ENCODE measurements at places on chromosomes 6 and 20.

DNA sequence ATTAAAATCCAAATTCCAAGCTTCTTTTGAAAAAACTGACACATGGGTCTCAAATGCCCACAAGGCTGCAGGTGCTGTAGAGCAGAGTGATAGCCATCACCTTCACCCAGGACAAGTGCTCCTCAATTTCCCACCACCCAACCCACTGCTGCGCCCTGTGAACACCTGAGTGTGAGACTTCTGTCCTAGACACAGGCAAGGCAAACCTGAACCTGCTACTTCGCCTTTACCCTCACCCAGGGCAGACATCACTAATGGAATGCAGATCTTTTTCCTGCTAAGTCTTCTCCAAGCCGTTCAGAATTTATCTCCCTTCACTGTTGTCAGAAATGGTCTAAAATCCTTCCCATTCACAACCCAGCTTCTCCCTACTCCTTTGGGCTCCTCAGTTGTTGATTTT lies 65.9 kb downstream of the PREX1 start:
- no peak for DNase-seq

DNA sequence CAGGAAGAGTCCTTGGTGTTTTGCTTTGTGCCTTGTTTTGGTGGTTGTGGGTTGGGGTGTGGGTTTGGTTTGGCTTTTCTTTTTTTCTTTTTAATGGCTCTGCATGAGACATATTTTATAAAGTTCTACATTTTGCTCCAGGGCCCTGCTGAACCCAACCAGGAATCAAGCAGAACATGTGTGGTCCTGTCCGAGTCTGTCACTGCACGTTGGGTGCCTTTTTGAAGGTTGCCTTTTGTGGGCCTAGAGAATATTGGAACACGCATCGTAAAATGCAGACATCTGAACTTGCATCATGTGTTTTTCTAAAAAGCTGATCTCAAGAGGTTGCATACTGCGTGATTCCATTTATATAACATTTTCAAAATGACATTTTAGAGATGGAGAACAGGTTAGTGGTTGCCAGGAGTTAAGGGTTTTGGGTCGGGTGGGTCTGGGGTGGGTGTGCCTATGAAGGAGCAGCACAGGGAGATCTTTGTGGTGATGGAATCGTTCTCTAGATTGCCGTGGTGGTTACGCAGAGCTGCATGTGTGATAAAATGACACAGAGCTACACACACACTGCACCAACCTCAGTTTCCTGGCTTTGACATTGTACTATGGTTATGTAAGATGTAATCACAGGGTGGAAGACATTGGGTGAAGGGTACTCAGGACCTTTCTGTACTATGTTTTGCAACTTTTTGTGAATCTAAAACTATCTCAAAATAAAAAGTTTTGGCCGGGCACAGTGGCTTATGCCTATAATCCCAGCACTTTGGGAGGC lies 80.2 kb downstream of the EYA2 start:
- no peak for DNase-seq

GRCh38 chr20:34201531-34201930 lies 39.7 kb upstream of the ASIP start:
- DNase-seq, result no peak

- no peak for DNase-seq
Measured at GRCh38 chr20:31637660-31638059, at the start of gene COX4I2. Gene COX4I2, plus strand, starts transcription at chr20:31637912. Its CDS starts 1,106 bp downstream, at chr20:31639018.

- no peak for DNase-seq
Measured at GRCh38 chr6:8513174-8513573, 77.8 kb upstream of the SLC35B3 start.

- peak; percentile 17 for DNase-seq
Measured at GRCh38 chr6:100678027-100678426, 203.1 kb downstream of the ASCC3 start.

DNA sequence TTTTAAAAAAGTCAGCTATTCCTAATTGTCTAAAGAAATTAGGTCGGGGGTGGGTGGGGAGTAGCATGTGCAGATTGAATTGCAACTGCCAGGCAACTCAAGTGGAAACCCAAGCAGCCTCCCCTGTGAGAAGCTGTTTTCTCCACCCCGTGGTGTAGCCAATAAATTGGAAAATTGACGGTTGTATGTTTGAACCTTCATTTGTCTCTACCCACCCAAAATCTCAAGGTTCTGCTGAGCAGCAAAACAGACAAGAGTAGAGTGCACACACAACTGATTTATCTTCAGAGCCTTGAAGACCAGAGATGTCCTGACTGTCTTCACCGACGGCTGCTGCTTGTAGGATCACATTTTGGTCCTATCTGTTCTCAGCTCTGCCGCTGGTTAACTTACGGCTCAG lies 88.5 kb downstream of the DTD1 start:
- DNase-seq, result no peak

- DNase-seq, result peak; percentile 33
Measured at GRCh38 chr6:35552285-35552917, 39.7 kb upstream of the TULP1 start.

GRCh38 chr6:80543151-80543550 lies 436.7 kb downstream of the BCKDHB start:
- DNase-seq, result no peak

- DNase-seq, result peak; percentile 21
Measured at GRCh38 chr6:107716688-107717089, 107.4 kb downstream of the SCML4 start.

DNA sequence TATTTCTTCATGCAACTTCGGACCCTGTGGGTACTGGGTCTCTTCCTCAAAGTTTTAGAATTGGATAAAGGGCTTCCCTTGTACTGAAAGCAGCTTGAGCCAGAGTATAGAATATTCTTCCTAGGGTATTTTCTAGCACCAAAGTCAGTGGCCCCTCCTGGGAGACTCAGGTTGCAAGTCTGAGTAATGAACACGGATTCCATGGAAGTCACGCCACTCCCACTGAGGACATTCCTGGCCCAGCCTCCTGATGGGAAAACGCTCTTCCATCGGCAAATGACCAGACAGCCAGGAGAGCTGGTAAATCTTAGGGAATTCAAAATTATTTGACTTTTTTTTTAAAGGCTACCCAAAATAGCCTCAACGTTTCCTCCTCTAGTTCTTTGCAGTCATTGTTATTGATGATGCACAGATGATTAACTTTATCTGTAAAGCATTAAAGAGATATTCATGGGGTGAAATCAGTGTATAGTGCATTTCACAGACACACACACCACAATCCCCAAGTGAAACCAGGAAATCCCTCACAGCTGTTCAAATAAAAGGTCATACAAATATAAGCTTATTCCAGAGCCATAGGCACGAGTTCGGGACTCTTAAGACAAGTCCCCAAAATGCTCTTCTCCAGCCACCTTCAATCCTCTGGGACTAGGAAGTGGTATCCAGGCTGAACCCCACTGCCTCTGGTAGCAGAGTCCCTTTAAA lies 248.8 kb downstream of the SOD2 start:
- no peak for DNase-seq

- no peak for DNase-seq
Measured at GRCh38 chr6:33259032-33259431, 12.6 kb downstream of the VPS52 start.

DNA sequence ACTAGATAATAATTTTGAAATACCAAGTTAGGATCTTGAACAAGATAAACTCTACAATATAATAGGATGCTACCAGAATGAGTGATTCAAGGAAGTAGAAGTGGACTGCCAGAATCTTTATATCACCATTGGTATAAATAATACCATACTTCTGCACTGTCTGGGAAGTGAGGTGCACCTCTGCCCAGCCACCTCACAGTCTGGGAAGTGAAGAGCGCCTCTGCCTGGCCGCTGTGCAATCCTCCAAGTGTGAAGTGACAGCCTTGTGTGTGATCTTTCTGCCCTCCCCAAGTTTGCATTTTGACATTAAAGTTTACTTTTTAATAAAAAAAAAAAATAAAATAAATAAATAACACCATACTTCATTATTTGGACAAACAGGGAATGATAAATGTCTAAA lies 18.8 kb downstream of the LATS1 start:
- DNase-seq, result no peak

DNA sequence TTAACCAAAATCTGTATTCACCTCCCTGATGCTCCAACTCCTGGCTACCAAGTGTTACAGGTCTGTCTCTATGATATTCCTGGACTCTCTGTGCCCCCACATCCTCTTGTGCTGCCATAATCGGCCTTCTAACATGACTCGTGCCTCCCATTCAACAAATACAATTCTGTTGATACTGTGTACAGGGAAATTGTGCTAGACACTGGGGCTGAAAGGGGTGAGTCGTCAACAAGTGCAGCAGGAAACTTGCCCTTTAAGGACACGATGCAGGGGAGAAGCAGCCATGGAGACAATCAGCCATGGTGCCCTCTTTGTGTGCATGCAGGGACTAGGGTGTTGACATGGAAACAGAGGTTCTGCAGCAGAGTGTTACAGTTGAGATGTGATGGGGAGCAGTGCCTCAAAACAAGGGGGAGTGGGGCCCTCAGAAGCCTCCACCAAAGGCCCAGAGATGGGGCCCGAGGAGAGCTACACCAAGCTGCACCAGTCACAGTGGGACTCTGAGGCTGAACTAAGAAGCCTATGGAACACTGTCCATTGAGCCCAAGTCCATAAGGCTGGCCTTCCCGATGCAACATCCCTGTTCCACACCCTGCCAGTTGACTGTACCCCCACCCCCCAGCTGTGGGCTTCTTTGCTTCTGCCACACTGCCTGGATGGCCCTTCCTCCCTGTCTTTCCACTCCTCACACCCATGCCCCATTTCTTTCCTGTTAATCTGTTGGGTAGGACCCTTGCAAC lies 3.1 kb downstream of the PCED1A start:
- no peak for DNase-seq

DNA sequence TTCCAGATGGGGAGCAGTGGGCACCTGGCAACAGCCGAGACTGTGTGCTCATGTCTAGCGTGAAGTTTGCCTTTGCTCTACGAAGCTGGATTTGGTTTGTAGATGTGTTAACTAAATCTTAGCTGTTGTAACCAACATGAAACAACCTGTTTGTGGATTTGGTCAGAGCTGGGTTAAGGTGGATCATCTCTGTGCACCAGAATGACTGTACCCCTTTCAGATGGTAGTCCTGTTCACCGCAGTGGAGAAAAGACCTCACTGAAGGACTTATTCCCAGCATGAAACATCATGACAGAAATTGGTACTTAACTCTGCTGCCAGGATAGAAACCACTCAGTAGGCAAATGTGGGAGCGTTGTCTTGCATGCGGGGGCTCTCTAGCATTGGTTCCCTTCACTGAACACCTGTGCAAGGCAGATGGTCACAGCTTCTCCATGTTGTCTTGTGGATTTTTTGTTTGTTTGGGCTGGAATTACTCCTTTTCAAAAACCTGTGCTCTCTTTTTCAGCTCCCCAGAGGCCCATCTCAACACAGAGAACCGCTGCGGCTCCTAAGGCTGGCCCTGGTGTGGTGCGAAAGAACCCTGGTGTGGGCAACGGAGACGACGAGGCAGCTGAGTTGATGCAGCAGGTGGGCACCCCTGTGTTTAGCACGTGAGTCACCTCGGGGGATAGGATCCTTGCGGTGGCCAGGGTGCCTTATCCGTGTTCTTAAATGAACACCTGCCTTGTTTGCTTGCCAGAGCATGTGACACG lies 19.3 kb upstream of the EFCAB8 start:
- no peak for DNase-seq

GRCh38 chr20:12821249-12821648 lies 187.5 kb upstream of the SPTLC3 start:
- DNase-seq, result peak; percentile 1

- DNase-seq, result peak; percentile 86
Measured at GRCh38 chr6:127342296-127342945, 988 bp downstream of the ECHDC1 start.

DNA sequence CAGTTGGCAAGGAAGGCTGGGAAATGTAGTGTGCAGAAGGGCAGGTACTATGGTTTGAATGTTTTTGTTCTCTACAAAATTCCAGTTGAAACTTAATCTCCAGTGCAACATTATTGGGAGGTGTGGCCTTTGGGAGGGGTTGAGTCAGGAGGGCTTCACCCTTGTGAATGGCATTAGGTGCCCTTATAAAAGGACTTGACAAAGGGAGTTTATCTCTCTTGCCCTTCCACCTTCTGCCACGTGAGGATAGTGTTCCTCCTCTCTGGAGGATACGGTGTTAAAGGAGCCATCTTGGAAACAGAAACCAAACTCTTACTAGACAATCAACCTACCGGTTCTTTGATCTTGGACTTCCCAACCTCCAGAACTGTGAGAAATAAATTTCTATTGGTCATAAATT lies 82.2 kb upstream of the LRFN2 start:
- DNase-seq, result no peak

GRCh38 chr20:35226884-35227681 lies 593 bp downstream of the MMP24 start:
- DNase-seq, result peak; percentile 45

GRCh38 chr6:155880900-155881299 lies 425.3 kb upstream of the NOX3 start:
- DNase-seq, result peak; percentile 69

DNA sequence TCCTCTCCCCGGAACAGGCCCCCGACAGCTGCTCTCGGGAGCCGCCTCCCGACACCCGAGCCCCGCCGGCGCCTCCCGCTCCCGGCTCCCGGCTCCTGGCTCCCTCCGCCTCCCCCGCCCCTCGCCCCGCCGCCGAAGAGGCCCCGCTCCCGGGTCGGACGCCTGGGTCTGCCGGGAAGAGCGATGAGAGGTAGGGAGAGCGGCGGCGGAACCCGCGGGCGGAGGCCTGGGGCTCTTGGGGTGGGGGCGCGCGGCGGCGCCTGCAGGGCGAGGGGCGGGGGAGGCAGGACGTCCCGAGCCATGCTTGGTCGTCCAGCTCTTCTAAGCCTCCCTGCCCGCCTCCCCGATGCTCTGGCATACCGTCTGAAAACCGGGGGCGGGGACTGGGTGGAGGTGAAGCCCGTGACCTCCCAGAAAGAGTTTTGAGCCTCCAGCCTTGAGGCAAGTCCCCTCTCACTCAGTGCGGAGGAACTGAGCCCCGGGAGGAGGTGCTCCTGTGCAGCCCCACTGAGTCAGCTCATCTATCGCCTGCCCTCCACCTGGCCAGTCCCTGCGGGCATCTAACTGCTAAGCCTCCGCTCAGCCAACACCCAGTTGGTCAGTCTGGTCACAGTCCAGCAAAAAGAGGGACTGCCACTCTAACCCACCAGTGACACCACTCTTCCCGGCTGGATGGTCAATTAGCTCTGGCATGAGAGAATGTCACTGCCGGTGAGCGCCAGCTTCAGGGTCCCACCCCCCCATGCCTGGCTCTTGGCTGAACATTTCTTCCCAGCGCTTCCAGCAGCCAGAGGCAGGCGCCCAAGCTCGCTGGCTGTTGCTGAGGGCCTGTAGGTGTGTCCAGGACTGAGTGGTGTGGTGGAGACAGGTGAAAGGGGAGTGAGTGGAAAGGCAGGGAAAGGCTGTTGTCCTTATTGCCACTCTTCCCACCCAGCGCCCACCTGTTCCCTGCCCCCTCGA lies 482 bp downstream of the DDR1 start:
- DNase-seq, result peak; percentile 29
